ENCODE measurements at places on chromosomes 1 and 21.

- DNase-seq: no peak
Observed at GRCh38 chr21:45541221-45542039, 810 bp downstream of the SLC19A1 start.

GRCh38 chr1:233487408-233487807, 126.5 kb upstream of the KCNK1 start:
- no peak for DNase-seq

DNA sequence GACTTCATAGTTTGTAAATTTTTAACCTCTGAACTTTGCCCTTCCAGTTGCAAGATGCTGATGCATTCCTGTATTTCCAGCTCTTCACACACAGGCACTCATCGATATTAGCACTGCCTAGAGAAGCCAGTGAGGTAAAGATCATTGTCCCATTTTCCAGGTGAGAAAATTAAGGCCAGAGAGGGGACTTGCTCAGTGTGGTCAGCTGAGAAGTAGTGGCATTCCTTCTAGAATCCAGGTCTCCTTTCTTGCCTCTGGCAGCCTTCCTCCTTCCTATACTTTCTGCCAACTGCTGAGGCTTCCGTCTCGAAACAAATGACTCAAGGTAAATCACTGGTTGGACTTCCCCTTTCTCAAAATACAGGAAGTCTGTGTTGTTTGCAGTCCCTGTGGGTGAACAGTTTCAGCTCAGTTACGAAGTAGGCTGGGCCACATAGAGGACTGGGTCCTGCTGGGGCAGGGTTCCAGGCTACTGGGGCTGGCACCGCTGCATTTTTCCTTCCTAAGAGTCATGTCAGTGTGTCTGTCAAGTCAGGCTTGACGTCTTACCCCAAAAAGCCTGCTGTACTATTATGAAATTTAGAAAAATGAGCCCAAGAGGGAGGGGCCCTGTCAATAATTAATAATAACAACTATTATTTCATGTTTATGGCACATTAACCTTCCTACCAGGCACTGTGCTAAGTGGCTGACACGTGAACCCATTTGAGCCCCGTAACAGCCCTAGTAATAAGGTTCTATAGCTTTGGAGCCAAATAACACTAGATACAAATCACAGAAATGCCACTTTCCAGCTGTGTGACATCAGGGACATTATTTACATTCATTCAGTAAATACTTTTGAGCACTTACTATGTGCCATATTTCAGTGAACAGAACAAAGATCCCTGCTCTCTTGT, 16.6 kb upstream of the RNF19B start:
- DNase-seq: no peak

- no peak for DNase-seq
Observed at GRCh38 chr1:62439652-62440371, 3.0 kb downstream of the USP1 start.

- DNase-seq: no peak
Observed at GRCh38 chr1:164765557-164765956, 206.6 kb downstream of the PBX1 start.

DNA sequence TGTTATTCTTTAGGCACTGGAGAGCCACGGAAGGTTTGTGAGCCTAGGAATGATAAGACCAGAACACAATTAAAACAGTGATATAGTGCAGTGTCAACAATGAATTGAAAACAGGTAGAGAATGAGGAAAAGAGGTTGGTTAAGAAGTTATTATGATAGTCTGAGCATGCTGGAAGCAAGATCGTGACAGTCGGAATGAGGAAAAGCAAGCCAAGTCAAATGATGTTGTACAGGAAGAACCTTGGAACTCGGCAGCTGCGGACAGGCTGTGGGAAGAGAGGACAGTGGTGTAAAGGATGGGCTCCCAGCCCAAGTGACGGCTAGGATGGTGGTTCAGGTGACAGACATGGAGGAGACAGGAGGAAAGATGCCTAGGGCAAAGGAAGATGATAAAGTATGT, 25.6 kb downstream of the MTARC1 start:
- no peak for DNase-seq

DNA sequence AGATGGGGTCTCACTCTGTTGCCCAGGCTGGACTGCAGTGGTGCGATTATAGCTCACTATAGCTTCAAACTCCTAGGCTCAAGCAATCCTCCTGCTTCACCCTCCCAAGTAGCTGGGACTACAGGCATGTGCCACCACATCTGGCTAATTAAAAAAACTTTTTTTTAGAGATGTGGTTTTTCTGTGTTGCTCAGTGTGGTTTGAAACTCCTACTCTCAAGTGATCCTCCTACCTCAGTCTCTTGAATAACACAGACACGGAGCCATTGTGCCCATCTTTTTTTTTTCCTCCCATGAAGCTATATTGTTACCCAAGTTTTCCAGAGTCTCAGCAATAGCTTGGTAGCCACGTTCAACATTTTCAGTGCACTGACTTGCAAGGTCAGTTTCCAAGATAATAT, 2.7 kb downstream of the GIPC2 start:
- no peak for DNase-seq

GRCh38 chr1:56866656-56867055, 12.1 kb downstream of the C8A start:
- no peak for DNase-seq

DNA sequence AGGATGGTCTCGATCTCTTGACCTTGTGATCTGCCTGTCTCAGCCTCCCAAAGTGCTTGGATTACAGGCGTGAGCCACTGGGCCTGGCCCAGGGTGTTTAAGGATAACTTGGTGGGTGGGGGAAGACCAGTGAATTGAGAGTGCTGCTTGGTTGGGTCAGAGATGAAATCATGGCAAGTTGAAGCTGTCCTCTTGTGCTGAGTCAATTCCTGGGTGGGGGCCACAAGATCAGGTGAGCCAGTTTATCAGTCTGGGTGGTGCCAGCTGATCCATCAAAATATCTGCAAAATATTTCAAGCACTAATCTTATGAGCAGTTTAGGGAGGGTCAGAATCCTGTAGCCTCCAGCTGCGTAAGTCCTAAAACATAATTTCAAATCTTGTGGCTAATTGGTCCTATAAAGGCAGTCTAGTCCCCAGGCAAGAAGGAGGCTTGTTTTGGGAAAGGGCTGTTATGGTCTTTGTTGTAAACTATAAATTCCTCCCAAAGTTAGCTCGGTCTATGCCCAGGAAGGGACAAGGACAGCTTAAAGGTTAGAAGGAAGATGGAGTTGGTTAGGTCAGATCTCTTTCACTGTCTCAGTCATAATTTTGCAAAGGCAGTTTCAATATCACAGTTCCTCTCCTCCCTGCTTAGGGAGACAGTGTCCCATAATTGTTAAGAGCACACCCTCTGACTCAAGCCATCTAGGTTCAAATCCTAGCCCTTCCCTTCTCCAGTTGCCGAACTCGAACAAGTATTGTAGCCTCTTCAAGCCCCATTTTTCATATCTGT, 66.8 kb upstream of the BACH1 start:
- DNase-seq: no peak
